Stimulated activated CD4-positive, alpha-beta T cell treated with anti-CD3 and anti-CD28 coated beads, TNF-alpha, amount 100 ng/mL, for 1 hour (primary cell): ENCODE measurements at places on chromosomes 3 and 15.

GRCh38 chr15:24734396-24734795, 58.8 kb downstream of the NPAP1 start:
- DNase-seq: no peak

- no peak for DNase-seq
Measured at GRCh38 chr3:9497821-9498565, 55.6 kb downstream of the LHFPL4 start.

DNA sequence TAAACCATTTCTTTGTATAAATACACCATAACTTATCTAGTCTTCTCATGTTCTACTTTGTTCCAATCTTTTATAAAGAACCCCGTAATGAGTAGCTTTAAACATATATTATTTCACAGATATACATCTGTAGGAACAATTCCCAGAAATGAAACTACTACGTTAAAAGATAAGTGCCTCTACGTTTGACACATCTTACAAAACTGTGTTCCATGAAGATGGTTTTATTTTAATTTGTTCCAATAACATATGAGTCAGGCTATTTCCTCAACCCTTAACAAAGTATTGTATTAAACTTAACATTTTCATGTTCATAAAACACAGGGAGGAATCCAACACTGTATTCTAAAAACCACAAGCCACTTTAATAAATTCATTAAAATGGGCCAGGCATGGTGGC, 52.9 kb downstream of the TRPM7 start:
- DNase-seq: no peak

DNA sequence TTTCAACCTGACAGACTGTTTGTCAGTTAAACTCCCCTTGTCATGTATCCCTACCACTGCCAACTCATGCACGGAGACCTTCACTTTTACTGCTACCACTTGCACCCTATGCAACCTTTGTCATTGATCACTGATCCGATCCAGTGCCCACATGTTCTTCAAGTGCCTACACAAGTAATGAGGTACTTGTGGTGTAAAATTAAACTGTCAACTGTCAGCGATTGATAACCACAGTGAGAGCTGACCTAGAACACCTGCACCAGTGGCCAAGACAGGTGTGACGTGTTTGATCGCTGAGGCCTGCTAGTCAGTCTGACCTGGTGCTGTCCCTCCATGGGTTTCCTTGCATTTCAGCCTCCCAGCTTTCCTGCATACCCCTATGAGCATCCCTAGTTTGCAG, 55.6 kb downstream of the MECOM start:
- DNase-seq: no peak

DNA sequence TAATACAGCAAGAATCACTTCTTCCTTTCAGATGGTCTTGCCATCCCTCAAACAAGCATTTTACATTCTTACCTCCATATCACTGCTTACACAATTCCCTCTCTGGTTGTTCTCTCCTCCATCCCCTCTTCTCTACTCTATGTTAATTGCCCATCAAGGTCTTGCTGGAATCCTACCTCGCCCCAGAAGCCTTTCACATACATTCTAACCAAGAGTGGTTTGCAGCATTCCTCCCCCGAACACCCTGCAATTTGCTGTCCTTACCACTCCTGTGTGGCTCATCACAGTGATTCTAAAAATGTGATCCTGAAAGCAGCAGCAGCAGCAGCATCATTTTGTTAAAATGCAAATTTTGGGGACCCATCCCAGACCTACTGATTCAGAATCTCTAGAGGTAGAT, 30.6 kb downstream of the TNIK start:
- no peak for DNase-seq

GRCh38 chr15:70309716-70310115, 212.0 kb upstream of the TLE3 start:
- DNase-seq: no peak

GRCh38 chr15:32844118-32844711, 126.4 kb downstream of the GREM1 start:
- no peak for DNase-seq

GRCh38 chr3:171343693-171344092, 116.5 kb downstream of the TNIK start:
- no peak for DNase-seq

GRCh38 chr3:138781012-138781470, 53.7 kb downstream of the PIK3CB start:
- peak; percentile 12 for DNase-seq

GRCh38 chr3:60716573-60716972, 534.7 kb downstream of the FHIT start:
- DNase-seq: no peak

- no peak for DNase-seq
Measured at GRCh38 chr15:36953346-36953745, 147.0 kb downstream of the MEIS2 start.

DNA sequence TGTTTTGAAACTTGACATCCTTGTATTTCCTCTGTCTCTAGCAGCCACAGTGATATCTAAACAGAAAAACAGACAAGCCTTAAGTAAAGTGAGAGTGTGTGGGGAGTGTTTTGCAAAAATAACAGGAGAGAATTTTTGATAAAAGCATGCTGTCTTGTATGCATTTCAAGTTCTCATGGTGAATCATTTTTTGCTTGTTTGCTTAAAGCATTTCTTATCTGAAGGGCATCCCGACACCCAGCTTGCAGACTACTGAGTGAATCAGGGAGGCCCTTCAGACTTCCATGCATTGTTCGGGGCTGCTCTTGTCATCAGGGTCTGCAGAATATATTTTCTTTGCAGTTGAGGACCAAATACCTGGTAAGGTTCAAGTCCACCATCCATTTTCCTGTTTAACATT, 8.5 kb downstream of the CGNL1 start:
- no peak for DNase-seq

- DNase-seq: no peak
Measured at GRCh38 chr3:18070231-18070630, 327.8 kb upstream of the TBC1D5 start.

DNA sequence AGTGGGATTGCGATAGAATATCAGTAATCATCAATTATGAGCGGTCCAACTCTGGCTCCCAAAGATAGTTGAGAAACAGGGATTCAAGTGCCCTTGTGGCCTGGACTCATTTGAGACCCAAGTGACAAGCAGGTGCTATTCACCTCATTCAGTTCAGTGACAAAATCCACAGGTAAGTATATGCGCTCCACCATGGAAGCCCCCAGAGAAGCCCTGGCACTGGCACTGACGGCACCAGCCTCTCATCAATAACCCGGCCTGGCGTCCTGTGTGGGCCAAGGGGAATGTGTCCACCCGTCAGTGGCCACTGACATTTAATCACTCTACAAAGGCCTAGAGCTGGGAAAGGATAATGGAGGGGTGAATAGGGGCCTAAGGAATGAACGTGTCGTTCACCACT, 117.2 kb downstream of the ADCY5 start:
- DNase-seq: no peak

DNA sequence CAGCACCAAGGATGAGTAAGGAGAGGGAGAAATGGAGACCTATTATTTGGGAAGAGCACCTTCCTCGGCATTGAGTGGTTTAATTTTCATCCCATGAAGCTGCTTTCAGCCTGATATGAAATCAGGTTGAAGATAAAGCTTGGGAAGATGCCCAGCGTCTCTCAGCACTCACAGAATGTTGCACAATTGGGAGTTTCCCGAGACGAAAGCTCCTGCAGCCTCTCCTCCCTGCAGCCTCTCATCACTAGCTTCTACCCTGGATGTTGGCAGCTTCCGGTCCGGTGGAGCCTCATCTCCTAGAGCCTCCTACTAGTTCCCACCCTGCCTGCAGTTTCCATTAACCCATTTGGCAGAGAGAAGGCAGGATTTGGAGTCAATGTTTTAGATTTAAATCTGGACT, 40.3 kb downstream of the EDEM1 start:
- no peak for DNase-seq

DNA sequence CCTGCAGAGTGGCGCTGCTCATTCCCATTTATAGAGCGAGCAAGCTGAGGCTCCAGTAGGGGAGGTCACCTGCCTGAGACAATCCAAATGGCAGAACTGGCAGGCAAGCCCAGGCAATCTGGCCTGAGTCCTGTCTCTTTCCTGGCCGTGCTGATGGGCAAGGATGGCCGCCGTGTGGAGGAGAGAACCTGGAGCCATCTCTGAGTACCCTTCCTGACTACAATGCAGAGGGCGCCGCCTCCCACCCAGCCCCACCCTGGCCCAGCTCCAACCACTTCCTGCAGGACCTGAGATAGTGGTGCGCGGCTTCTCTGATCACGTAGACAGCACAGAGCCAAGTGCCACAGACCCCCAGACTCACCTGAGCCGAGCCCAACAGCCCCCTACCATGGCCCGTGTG, 7.0 kb downstream of the TLR9 start:
- DNase-seq: no peak

- DNase-seq: no peak
Measured at GRCh38 chr15:47289656-47290055, 427.6 kb upstream of the SEMA6D start.

GRCh38 chr15:77607111-77607893, 25.4 kb downstream of the LINGO1 start:
- no peak for DNase-seq

DNA sequence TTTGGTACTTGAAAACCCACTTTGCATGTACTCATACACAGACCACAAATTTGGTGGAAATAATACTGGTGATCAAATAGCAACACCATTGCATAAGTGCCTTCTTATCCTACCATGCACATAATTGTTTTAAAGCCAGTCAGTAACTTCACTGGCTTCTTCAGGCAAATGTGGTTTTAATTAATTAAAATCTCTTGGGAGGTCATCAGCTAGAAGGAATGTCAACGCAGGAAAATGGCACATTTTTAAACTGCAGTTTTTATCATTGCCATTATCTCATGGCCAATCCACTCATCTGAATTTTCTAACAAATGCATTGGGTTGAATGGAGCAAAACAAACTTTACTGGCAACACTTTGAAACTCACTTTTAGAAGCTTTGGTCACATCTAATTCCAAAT, 105.7 kb upstream of the ZPLD1 start:
- DNase-seq: no peak

DNA sequence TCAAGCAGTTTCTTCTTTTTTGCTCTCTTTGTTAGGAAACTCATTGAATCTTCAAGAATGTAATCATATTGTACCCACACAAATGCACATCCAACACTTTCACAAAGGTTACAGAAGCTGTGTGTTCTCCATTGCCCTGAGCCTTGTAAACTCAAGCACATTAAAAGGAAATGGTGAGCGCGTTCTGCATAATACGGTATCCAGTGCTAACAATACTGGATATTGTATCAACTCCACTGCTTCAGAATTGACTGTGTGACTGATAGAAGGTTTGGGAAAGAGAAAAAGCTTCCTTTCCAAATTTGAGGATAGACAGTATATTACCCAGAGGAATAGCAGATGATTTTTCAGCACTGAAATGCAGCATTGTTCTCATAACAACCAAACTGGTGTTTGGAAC, 268.9 kb upstream of the RBMS3 start:
- DNase-seq: no peak

DNA sequence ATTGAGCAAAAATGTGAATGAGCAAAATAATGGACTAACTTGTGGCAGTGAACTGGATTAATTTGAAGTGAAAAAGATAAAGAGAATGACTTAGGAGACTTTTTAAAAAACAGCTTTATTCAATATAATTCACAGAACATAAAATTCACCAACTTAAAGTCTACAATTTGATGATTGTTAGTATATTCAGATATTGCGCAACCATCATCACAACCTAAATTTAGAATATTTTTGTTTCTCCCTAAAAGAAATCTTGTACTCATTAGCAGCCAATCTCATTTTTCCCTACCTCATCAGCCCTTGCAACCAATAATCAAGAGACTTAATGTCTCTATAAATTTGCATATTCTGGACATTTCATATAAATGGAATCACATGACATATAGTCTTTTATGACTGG, 496.5 kb downstream of the IGSF11 start:
- no peak for DNase-seq

- DNase-seq: no peak
Measured at GRCh38 chr3:135325726-135326235, 530.7 kb downstream of the EPHB1 start.
